Left ventricle myocardium superior (tissue), 1 donor: ENCODE measurements at places on chromosomes 12 and 14. TPM values are rescaled to one million over a fixed set of nuclear protein-coding genes. Genes with fewer than 3 reads are reported as not detected.

GRCh38 chr14:50335389-50335788, 23.3 kb downstream of the DMAC2L start:
- DNase-seq, result peak; percentile 38

DNA sequence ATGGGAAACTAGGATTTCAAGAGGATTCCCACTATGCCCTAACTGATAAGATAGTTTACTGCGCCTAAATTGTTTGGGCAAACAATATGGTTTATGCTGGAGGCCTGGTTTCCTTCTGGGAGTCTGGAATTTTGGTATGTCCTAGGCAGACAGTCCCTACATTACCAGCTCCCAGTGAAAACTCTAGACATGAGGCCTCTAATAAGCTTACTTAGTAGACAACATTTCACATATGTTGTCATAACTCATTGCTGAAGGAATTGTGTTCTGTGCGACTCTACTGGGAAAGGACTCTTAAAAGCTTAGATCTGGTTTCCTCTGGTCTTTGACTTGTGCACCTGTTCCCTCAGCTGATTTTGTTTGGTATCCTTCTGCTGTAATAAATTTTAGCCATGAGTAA, 18.0 kb upstream of the PRPF39 start:
- no peak for DNase-seq

- no peak for DNase-seq
Observed at GRCh38 chr14:80585506-80585835, 356.1 kb downstream of the CEP128 start.

DNA sequence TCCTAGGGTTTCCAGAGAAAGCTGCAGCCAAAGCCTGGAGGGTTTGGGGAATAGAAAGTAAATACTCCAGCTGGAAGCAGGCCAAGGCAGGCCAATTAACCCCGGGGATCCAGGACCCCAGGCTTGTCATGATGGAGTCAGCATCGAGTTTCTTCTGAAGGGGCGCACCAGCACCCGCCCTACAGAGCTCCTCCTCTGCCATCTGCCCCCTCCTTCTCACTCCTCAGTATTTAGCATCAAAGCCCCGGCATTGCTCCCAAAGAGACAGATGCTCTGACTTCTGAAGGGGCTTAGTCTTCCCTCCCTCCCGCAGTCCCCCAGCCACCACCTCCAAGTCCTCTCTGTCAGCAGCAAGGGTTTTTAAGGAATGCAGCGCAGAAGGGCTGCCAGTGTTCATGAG, 285.1 kb upstream of the NOS1 start:
- no peak for DNase-seq

- no peak for DNase-seq
Observed at GRCh38 chr14:91326514-91327249, 82.2 kb upstream of the GPR68 start.

DNA sequence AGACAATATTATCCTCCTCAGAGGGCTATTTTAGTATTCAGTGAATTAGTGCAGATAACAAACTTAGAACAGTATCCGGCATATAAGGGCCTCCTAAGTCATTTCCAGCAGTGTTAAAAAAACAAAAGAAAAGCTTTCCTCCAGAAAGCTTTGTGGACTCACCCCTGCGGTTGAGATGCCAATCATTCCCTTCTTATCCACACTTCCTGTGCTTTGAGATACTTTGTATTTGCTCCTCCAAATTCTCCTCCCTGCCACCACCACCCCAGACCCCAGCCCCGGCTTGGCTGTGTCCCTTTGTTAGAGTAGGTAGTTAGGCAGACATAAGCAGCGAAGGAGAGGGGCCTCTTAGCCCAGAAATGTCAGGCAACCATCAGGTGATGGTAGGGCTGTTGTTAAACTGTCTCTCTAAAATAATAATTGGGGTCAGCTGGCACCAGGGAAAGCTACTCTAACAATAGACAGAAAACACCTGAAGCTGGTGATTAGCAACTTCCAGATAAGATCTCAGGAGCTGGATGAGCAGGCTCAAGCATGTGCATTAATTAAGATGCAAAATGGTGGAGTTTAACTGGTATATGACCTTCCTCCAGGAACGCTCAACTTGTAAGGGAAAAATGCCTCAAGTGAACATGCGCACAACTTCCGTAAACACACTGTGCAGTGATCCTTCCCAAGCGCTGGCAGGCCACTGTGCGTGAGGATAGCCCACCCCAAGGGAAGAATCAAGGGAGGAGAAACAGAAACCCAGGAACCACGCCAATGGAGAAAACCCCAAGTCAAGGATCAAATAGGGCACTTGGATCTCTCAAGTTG, 152.1 kb upstream of the EEA1 start:
- DNase-seq, result no peak

DNA sequence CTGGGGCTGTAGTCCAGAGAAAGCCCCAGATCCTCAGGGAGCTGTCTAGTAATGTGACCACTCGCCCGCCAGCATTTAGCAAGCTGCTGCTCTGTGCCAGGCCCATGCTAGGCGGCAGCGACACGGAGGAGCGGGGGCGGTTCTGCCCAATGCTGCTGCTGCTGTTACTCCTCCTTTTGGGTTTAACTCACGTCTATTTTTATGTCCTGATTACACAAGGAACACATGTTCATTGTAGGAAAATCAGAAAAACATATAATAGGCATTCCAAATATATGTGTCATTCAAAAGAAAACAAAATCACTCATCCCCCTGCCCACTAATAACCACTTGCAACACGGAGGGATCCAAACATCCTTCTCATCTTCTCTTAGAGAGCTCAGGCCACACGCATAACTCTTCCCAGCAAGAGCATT, 30.4 kb downstream of the CCDC92 start:
- no peak for DNase-seq

- DNase-seq, result peak; percentile 52
Observed at GRCh38 chr12:31117203-31118011, 43.7 kb downstream of the DDX11 start.

GRCh38 chr12:91954747-91955146, 190.9 kb downstream of the BTG1 start:
- DNase-seq, result no peak

- DNase-seq, result no peak
Observed at GRCh38 chr12:39902821-39903220, 203.1 kb downstream of the SLC2A13 start.

The SLC6A13 gene
- 1.9 TPM for total RNA-seq

The JDP2 gene
- 24.7 TPM for total RNA-seq

The ARMH4 gene
- 8.4 TPM for total RNA-seq

The IGF1 gene
- total RNA-seq, result 6.4 TPM

The PSMC6 gene
- total RNA-seq, result 75.2 TPM

The SLC17A8 gene
- total RNA-seq, result not detected
